ENCODE measurements at places on chromosomes 2 and 18. TPM values are rescaled to one million over a fixed set of nuclear protein-coding genes. Genes with fewer than 3 reads are reported as not detected.

DNA sequence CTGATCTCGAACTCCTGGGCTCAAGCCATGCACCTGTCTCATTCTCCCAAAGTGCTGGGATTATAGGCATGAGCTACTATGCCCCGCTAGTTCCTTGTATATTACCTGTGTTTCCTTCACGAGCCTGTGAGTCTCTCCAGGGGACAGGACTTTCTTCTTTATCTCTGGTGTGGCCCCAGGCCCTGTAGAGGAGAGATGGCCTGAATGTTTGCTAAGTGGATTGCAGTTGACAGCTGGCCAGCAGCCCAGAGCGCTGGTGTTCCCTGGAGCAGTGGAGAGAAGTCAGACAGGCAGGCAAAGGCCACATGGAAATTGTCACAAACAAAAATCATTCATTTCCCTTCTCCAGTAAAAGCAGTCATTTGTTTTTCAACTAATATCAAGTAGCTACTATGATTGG lies 17.9 kb downstream of the LPIN1 start:
- H3K36me3 ChIP-seq = peaks cover 34% of the 10 kb centered on the region
- H3K27ac ChIP-seq = no peak overlapping the region
- no peak overlapping the region for H3K4me3 ChIP-seq
- no peak for DNase-seq

The ACMSD gene
- not detected for total RNA-seq

GRCh38 chr2:195590199-195590860 lies 66.7 kb upstream of the SLC39A10 start:
- no peak overlapping the region for H3K4me3 ChIP-seq
- no peaks in the 10 kb centered on the region for H3K4me1 ChIP-seq
- DNase-seq = no peak
- H3K27me3 ChIP-seq = no peaks in the 10 kb centered on the region
- no peaks in the 10 kb centered on the region for H3K36me3 ChIP-seq

The RESP18 gene
- total RNA-seq = not detected

DNA sequence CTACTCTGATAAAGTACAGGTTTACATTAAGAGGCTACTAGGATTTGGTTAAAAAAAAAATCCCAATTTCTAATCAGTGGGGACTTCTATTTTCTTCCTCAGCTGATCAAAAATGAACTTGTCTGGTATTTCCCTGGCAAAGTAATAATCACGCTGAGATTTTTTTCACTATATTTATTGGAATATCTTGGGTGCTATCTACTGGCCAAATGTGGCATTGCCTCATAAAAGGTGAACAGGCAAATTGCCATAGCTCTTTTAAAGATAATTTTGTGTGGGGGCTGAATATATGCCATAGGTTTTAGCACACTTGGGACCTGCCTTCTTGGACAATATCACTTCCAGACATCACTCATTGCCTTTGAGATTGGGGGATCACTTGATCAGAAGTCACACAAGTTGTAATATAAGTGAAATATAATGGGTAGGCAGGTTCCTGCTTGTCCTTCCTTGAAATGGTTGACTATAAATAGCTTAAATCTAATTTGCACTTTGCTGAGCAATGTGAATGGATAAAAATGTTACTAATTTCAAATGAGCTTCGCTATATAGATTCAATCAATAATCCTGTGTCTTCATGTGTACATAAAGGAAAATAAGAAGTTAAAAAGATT lies 7.0 kb upstream of the NXPH2 start:
- no peaks in the 10 kb centered on the region for H3K4me1 ChIP-seq
- H3K27me3 ChIP-seq = peaks cover 2% of the 10 kb centered on the region
- H3K27ac ChIP-seq = no peak overlapping the region

The RNF144A gene
- total RNA-seq = 0.28 TPM

All from IMR-90 (cell line).